Activated B cell treated with CpG ODN at 0.5 μM for 24 hours (primary cell): ENCODE measurements at places on chromosomes 12 and 14. TPM values are rescaled to one million over a fixed set of nuclear protein-coding genes. Genes with fewer than 3 reads are reported as not detected.

GRCh38 chr12:29212682-29213403 is 63.8 kb downstream of the FAR2 start:
- DNase-seq = no peak
- no peak overlapping the region for H3K4me3 ChIP-seq
- H3K4me1 ChIP-seq = no peaks in the 10 kb centered on the region
- H3K36me3 ChIP-seq = no peaks in the 10 kb centered on the region
- H3K27ac ChIP-seq = no peak overlapping the region

GRCh38 chr12:13197032-13197431 is 506 bp downstream of the EMP1 start:
- H3K4me1 ChIP-seq = peaks cover 31% of the 10 kb centered on the region
- peak overlapping the region; percentile 16 for H3K27ac ChIP-seq
- H3K4me3 ChIP-seq = peak overlapping the region; percentile 75
- H3K36me3 ChIP-seq = no peaks in the 10 kb centered on the region

GRCh38 chr14:55604900-55605418 is 25.0 kb downstream of the KTN1 start:
- H3K36me3 ChIP-seq = peaks cover 12% of the 10 kb centered on the region
- H3K27me3 ChIP-seq = no peaks in the 10 kb centered on the region
- no peak for DNase-seq
- H3K27ac ChIP-seq = no peak overlapping the region

GRCh38 chr14:22536853-22537338 is 52.1 kb downstream of the DAD1 start:
- peaks cover 9% of the 10 kb centered on the region for H3K36me3 ChIP-seq
- H3K4me3 ChIP-seq = peak overlapping the region; percentile 63
- peaks cover 84% of the 10 kb centered on the region for H3K4me1 ChIP-seq
- H3K27ac ChIP-seq = peak overlapping the region; percentile 86
- no peak for DNase-seq

DNA sequence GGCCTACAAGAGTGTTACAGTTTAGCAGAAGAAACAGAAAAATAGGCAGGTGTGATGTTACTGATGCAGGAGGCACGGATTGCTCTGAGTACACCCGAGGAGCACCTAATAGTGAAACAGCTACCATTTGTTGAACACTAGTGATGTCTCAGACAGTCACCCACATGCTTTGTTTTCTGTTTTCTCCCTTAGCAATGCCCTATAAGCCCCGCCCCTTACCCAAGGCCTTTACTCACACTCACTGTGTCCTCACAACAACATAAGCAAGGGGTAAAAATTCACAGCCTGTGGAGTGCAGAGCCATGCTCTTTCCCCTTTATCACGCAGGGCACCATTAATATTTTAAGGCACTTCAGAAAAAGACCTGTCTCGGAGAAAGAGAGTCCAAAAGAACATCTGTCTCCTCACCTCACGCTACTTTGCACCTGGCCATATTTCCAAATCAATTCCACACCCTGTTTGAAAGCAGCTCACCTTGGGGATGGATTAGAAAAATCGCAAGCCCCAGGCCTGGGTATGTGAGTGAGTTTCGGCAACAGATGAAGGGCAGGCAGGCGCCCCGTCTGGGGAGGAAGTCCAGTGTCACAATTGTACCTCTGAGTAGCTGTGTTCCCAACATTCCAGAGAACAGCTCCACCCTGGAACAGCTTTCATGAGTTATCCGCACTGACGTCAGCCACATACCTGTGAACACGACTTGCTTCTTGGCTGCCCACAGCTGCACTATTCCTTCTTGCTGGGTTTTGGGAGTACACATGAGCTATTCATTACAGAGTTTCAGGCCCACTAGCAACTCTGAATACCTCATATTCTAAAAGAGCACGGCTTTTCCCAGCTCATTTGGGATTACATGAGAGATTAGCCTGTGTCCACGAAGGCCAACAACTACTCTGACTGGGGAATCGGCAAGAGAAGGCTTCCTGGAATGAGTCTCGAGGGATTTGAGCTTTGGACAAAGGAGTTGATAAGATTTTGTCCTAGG is 26.0 kb downstream of the MAPK1IP1L start:
- no peak overlapping the region for H3K4me3 ChIP-seq
- no peak for DNase-seq
- H3K27me3 ChIP-seq = no peaks in the 10 kb centered on the region
- H3K36me3 ChIP-seq = no peaks in the 10 kb centered on the region

GRCh38 chr14:88045705-88046104 is 40.8 kb downstream of the GPR65 start:
- no peak for DNase-seq
- no peaks in the 10 kb centered on the region for H3K36me3 ChIP-seq
- H3K27me3 ChIP-seq = peaks cover 2% of the 10 kb centered on the region
- no peak overlapping the region for H3K4me3 ChIP-seq
- no peaks in the 10 kb centered on the region for H3K4me1 ChIP-seq

- H3K27me3 ChIP-seq = no peaks in the 10 kb centered on the region
- DNase-seq = no peak
- H3K4me1 ChIP-seq = no peaks in the 10 kb centered on the region
- H3K4me3 ChIP-seq = no peak overlapping the region
- peaks cover 4% of the 10 kb centered on the region for H3K36me3 ChIP-seq
These were observed 163.9 kb downstream of the RBM19 start for GRCh38 chr12:113802000-113802749.

- H3K4me1 ChIP-seq = no peaks in the 10 kb centered on the region
- H3K36me3 ChIP-seq = no peaks in the 10 kb centered on the region
- H3K4me3 ChIP-seq = no peak overlapping the region
- H3K27ac ChIP-seq = no peak overlapping the region
- DNase-seq = no peak
- no peaks in the 10 kb centered on the region for H3K27me3 ChIP-seq
These were observed 87.1 kb upstream of the ZFP36L1 start for GRCh38 chr14:68879841-68880575.

DNA sequence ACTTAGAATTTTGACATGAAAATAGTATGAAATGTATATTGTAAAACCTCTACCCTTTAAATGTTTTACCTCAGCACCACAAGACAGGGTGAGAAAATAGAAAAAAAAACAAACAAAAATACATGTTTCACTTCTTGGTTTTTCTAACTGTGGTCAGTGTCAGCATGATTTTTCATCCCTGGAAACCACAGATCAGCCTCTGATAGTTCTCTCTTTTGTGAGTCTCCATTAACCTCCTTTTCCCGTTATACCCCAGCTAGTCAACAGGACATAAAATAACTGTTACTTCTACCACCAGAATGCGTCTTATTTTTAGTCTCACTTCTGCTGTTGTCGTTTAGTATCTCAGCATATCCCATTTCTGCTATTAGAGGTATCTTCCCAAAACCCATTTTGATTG is 48.3 kb upstream of the KCNMB4 start:
- H3K36me3 ChIP-seq = peaks cover 30% of the 10 kb centered on the region
- H3K4me3 ChIP-seq = no peak overlapping the region
- no peak overlapping the region for H3K27ac ChIP-seq

DNA sequence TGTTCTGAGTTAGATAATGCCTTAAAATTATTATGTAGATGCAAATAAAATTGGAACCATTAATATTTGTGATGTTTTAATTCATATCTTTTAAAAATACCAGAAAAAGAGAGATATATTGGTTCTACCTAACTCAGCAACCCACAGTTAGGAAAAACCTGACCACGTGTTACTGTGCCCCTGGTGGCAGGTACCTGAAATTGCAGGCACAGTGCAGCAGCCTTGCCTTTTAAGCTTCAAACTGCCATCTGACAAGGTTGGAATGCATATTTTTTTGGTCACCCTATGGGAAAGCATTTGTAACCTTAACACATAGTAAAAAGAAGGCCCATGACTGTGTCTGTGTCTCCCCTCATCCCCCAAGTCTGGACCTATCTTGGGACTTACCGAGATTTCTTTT is 109.4 kb upstream of the NOS1 start:
- H3K27me3 ChIP-seq = no peaks in the 10 kb centered on the region
- no peak for DNase-seq
- no peaks in the 10 kb centered on the region for H3K4me1 ChIP-seq
- H3K36me3 ChIP-seq = no peaks in the 10 kb centered on the region
- H3K4me3 ChIP-seq = no peak overlapping the region

DNA sequence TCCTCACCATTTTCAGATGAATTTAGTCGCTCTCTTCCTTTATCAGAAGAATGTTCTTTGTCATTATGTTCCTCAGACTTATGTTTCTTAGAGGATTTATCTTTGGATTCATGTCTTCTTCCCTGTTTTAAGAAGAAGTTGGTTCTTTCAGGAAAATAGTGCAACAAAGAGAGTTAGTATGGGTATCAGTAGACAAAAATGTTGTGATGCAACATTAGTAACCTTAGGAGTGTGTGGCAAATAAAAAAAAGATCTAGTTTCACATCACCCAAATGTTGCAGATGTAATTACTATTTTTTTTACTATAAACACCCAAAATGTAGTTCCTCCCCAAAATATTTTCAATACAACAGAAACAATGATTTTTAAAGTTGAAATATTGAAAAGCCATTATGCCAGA is 7.8 kb downstream of the RSRC2 start:
- peaks cover 89% of the 10 kb centered on the region for H3K36me3 ChIP-seq
- no peaks in the 10 kb centered on the region for H3K27me3 ChIP-seq
- no peak overlapping the region for H3K27ac ChIP-seq
- H3K4me3 ChIP-seq = no peak overlapping the region
- no peak for DNase-seq

DNA sequence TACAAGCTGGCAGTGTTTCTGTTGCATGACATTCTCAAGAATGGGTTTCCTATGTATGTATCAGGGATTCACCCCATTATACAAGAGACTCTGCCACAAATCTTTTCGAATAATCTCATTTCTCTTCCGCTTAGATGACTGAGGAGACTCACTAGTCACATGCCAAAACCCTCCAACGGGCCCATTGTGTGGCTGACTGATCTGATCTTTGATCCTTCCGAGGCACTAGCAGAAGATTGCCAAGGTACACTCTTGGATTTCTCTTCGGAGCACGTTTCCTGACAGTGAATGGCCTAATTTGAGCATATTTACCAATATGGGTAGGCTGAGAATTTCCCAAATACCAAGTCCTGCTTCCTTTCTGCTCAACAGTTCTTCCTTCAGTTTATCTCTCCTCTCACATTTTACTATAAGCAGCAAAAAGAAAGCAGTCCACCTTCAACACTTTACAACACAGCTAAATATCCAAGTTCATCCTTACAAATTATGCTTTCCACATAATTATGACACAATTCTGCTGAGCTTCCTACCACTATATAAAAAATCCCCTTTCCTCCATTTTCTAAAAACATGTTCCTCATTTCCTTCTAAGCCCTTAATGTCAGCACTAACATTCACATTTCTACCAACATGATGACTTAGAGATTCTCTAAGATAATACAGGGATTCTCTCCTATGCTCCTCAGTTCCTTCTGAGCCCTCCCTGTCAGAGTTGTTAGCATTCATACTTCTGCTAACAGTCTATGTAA is 11.0 kb downstream of the PRPH start:
- no peaks in the 10 kb centered on the region for H3K36me3 ChIP-seq
- no peak overlapping the region for H3K27ac ChIP-seq
- no peak overlapping the region for H3K4me3 ChIP-seq
- no peaks in the 10 kb centered on the region for H3K4me1 ChIP-seq
- H3K27me3 ChIP-seq = peaks cover 37% of the 10 kb centered on the region
- DNase-seq = no peak

GRCh38 chr14:74574090-74574433 is 38.0 kb downstream of the LTBP2 start:
- H3K36me3 ChIP-seq = no peaks in the 10 kb centered on the region
- no peak overlapping the region for H3K27ac ChIP-seq
- no peak for DNase-seq
- no peaks in the 10 kb centered on the region for H3K4me1 ChIP-seq

- DNase-seq = no peak
- H3K4me3 ChIP-seq = no peak overlapping the region
- no peaks in the 10 kb centered on the region for H3K27me3 ChIP-seq
- no peaks in the 10 kb centered on the region for H3K36me3 ChIP-seq
- no peaks in the 10 kb centered on the region for H3K4me1 ChIP-seq
These were observed 306.6 kb upstream of the MIS18BP1 start for GRCh38 chr14:45559626-45560025.

- H3K27me3 ChIP-seq = peaks cover 14% of the 10 kb centered on the region
- peaks cover 8% of the 10 kb centered on the region for H3K4me1 ChIP-seq
- no peak for DNase-seq
- H3K4me3 ChIP-seq = no peak overlapping the region
- H3K27ac ChIP-seq = no peak overlapping the region
These were observed 4.9 kb downstream of the LBHD2 start for GRCh38 chr14:103088921-103089320.

DNA sequence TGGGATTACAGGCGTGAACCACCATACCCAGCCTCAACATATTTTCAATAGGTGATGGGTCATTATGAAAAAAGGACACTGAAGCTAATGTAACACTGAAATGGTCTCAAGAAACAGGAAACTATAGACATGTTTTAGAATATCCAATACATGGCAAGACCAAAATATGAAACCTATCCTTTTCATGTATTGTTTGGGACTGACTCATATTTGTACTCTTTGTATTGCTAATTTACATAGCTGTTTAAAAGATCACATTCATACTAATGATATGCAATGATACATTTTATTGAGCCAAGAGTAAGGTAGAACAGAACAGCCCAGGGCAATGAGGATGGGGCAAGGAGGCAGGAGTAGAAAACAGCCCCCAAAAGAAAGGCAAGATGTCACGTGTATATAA is 32.6 kb downstream of the RESF1 start:
- H3K36me3 ChIP-seq = peaks cover 76% of the 10 kb centered on the region
- DNase-seq = no peak
- no peak overlapping the region for H3K4me3 ChIP-seq
- peaks cover 21% of the 10 kb centered on the region for H3K4me1 ChIP-seq
- no peaks in the 10 kb centered on the region for H3K27me3 ChIP-seq

- DNase-seq = no peak
- H3K4me3 ChIP-seq = no peak overlapping the region
- no peak overlapping the region for H3K27ac ChIP-seq
- H3K4me1 ChIP-seq = no peaks in the 10 kb centered on the region
- H3K27me3 ChIP-seq = peaks cover 4% of the 10 kb centered on the region
These were observed 16.3 kb downstream of the ST8SIA1 start for GRCh38 chr12:22318108-22318737.

The KLRF1 gene
- total RNA-seq = 0.34 and 0.67 TPM in 2 replicates

The CLEC2A gene
- not detected in 2 replicates for total RNA-seq

The NT5DC3 gene
- total RNA-seq = 11.6 and 12.4 TPM in 2 replicates

The CLEC4A gene
- 1.3 and 2.5 TPM in 2 replicates for total RNA-seq

The PMCH gene
- not detected in 2 replicates for total RNA-seq
